CD8-positive, alpha-beta memory T cell (primary cell): ENCODE measurements at places on chromosomes 3 and 15. TPM values are rescaled to one million over a fixed set of nuclear protein-coding genes. Genes with fewer than 3 reads are reported as not detected.

OR5K2 gene
- not detected for total RNA-seq

PLA2G4F gene
- not detected for total RNA-seq

PP2D1 gene
- total RNA-seq, result not detected

ARHGEF26 gene
- 0.09 TPM for total RNA-seq

OXTR gene
- total RNA-seq, result 1.4 TPM

OR5K4 gene
- not detected for total RNA-seq

- no peaks in the 10 kb centered on the region for H3K27me3 ChIP-seq
- no peaks in the 10 kb centered on the region for H3K4me1 ChIP-seq
- H3K4me3 ChIP-seq, result no peak overlapping the region
- no peak overlapping the region for H3K27ac ChIP-seq
These were observed 129.7 kb downstream of the PROS1 start for GRCh38 chr3:93843981-93844380.

DNA sequence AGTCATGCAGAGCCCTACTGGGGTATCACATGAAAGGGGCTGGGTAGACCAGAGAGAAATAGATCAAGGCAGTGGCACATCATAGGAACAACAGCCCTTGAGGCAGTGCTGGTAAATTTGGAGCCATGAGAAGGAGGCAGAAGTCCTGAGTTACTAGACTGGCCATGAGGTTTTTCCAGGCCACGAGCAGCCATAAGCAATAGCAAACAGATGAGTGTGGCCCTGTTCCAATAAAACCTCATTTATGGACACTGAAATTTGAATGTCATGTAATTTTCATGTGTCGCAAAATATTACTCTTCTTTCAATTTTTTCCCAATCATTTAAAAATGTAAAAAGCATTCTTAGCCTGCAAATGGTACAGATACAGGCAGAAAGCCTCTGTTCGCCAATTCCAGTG is 28.1 kb upstream of the LRRN1 start:
- no peaks in the 10 kb centered on the region for H3K4me1 ChIP-seq
- H3K36me3 ChIP-seq, result no peaks in the 10 kb centered on the region
- no peak overlapping the region for H3K27ac ChIP-seq

DNA sequence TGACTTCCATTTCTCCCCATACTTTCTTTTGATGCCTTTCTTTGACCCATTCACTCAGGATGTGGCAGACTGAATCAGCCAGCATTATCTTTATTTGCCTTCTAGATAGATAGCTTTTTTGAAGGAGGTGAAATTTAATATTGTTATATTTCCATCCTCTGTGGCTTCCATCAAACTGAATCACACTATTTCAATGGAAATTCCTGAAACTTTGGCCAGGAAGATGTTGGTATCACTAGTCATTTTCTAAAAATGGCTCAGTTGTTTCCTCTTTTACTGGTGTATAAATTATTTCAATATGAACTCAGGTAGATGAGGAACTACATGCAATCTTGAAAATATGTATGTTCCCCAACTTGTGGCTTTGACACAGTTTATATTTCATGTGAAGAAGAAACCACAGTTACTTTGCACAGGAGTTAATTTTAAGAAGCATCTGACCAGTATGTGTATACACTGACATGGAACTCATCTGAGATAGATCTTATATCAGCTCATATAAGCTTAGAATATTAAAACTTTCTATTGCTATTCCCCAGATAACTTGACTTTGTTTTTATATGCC is 248.3 kb downstream of the CGGBP1 start:
- H3K36me3 ChIP-seq, result no peaks in the 10 kb centered on the region
- no peak for DNase-seq
- H3K4me3 ChIP-seq, result no peak overlapping the region
- no peaks in the 10 kb centered on the region for H3K4me1 ChIP-seq
- H3K27ac ChIP-seq, result no peak overlapping the region

- H3K4me1 ChIP-seq, result no peaks in the 10 kb centered on the region
- H3K36me3 ChIP-seq, result no peaks in the 10 kb centered on the region
- H3K27ac ChIP-seq, result no peak overlapping the region
- no peaks in the 10 kb centered on the region for H3K27me3 ChIP-seq
- no peak overlapping the region for H3K4me3 ChIP-seq
These were observed 307.0 kb downstream of the ARPP21 start for GRCh38 chr3:35946121-35946853.

DNA sequence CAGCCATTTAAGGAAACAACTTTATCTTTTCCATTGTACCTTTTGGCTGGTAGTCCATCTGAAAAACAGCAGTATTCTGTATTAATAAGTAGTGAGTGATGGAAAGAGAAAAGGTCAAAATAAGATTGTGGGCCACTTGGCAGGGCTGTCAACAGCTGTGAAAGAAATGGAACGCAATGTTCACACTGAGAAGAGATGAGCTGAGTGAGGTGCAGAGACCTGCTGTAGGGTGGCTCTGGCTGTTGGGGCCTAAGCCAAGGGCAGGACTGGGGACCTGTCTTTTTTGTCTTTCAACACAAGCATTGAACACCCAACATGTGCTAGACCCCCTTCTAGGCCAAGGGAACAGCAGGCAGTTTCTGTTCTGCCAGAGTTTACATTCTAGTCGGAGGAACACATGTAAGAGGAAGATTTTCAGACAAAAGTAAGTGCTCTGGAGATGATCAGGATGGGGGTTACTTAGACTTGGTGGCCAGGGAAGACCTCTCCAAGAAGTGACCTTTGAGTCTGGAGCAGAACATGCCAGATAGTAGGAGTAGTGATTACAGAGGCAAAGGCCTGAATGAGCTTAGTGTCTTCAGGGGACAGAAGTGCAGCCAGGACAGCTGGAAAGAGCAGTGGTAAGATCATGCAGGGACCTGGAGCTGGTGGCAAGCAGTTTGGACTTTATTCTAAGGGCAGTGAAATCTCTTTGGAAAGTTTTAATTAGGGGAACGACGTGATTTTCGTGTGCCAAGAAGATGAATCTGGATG is 29.6 kb downstream of the TSEN2 start:
- no peaks in the 10 kb centered on the region for H3K36me3 ChIP-seq
- H3K4me3 ChIP-seq, result no peak overlapping the region
- no peaks in the 10 kb centered on the region for H3K4me1 ChIP-seq

- H3K4me3 ChIP-seq, result no peak overlapping the region
- peaks cover 5% of the 10 kb centered on the region for H3K27me3 ChIP-seq
- no peaks in the 10 kb centered on the region for H3K4me1 ChIP-seq
- H3K36me3 ChIP-seq, result no peaks in the 10 kb centered on the region
These were observed 7.8 kb downstream of the FAM240A start for GRCh38 chr3:46619845-46620778.

GRCh38 chr3:3615533-3615932 is 183.7 kb upstream of the LRRN1 start:
- no peak overlapping the region for H3K4me3 ChIP-seq
- H3K27ac ChIP-seq, result no peak overlapping the region
- no peak for DNase-seq
- no peaks in the 10 kb centered on the region for H3K4me1 ChIP-seq
- no peaks in the 10 kb centered on the region for H3K27me3 ChIP-seq

GRCh38 chr3:9045371-9045770 is 82.1 kb upstream of the RAD18 start:
- H3K27ac ChIP-seq, result no peak overlapping the region
- DNase-seq, result no peak
- no peaks in the 10 kb centered on the region for H3K27me3 ChIP-seq
- no peaks in the 10 kb centered on the region for H3K4me1 ChIP-seq
- no peaks in the 10 kb centered on the region for H3K36me3 ChIP-seq
- no peak overlapping the region for H3K4me3 ChIP-seq

GRCh38 chr3:17631609-17632008 is 110.8 kb downstream of the TBC1D5 start:
- H3K4me1 ChIP-seq, result peaks cover 8% of the 10 kb centered on the region
- no peaks in the 10 kb centered on the region for H3K27me3 ChIP-seq
- H3K36me3 ChIP-seq, result no peaks in the 10 kb centered on the region

GRCh38 chr3:48306860-48307530 is 26.5 kb downstream of the SPINK8 start:
- no peaks in the 10 kb centered on the region for H3K27me3 ChIP-seq
- no peak overlapping the region for H3K4me3 ChIP-seq
- no peak for DNase-seq
- no peaks in the 10 kb centered on the region for H3K36me3 ChIP-seq
- H3K4me1 ChIP-seq, result peaks cover 4% of the 10 kb centered on the region

GRCh38 chr3:45616158-45616557 is 21.6 kb downstream of the LIMD1 start:
- H3K36me3 ChIP-seq, result peaks cover 4% of the 10 kb centered on the region
- no peak overlapping the region for H3K27ac ChIP-seq
- DNase-seq, result no peak
- no peaks in the 10 kb centered on the region for H3K4me1 ChIP-seq
- no peaks in the 10 kb centered on the region for H3K27me3 ChIP-seq

GRCh38 chr3:194690501-194691372 is 5.1 kb downstream of the FAM43A start:
- H3K4me3 ChIP-seq, result no peak overlapping the region
- H3K27ac ChIP-seq, result no peak overlapping the region

DNA sequence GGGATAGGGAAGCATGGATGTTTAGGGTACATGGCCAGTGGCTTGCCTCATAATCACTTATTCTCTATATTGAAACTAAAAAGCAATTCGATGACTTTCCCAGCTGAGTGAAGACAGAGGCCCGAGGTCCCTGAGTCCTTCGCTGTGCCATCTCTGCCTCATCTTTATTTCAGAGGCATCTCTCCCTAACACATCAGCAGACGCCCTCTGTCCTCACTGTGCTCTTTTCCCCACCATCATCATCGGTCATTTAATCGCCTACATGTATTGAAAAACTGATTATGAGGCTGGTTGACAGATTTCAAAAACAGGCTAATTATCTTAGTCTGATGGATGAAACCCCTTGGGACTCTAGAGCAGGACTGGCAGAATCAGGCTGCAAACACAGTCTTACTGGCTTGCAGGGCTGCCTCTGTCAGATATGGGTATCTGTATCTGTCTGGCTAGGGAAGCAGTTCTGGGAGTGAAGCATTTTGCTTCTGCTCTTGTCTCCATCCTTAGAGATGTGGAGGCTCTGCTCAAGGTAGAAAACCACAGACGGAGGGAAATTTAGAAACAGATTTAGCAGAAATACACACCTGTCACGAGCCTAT is 291.0 kb upstream of the CHRM5 start:
- no peak for DNase-seq
- H3K4me3 ChIP-seq, result no peak overlapping the region
- no peak overlapping the region for H3K27ac ChIP-seq
- no peaks in the 10 kb centered on the region for H3K27me3 ChIP-seq

- DNase-seq, result no peak
- H3K4me1 ChIP-seq, result no peaks in the 10 kb centered on the region
- no peaks in the 10 kb centered on the region for H3K36me3 ChIP-seq
- H3K4me3 ChIP-seq, result no peak overlapping the region
These were observed 22.6 kb upstream of the PEX5L start for GRCh38 chr3:180059356-180059755.

DNA sequence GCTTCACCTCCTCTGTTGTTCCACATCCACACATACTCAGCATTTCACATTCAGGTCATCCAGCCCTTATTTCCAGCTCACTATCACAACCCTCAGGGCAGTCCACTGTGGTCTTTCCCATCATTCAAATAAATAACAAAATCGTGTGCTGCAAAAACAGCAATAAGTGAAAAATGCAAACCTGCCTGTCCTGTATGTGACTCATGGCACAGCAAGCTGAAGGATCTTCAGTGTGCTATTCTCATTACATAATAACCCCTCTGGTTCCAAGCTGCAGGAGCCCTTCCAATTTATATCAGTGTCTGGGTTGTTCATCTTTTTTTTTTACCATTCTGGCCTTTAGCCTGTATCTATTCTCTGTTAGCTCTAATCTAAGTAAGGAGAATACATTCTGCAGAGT is 185.3 kb upstream of the UBE2E2 start:
- no peak for DNase-seq
- no peaks in the 10 kb centered on the region for H3K36me3 ChIP-seq
- H3K27ac ChIP-seq, result no peak overlapping the region
- H3K4me1 ChIP-seq, result no peaks in the 10 kb centered on the region
- H3K4me3 ChIP-seq, result no peak overlapping the region

DNA sequence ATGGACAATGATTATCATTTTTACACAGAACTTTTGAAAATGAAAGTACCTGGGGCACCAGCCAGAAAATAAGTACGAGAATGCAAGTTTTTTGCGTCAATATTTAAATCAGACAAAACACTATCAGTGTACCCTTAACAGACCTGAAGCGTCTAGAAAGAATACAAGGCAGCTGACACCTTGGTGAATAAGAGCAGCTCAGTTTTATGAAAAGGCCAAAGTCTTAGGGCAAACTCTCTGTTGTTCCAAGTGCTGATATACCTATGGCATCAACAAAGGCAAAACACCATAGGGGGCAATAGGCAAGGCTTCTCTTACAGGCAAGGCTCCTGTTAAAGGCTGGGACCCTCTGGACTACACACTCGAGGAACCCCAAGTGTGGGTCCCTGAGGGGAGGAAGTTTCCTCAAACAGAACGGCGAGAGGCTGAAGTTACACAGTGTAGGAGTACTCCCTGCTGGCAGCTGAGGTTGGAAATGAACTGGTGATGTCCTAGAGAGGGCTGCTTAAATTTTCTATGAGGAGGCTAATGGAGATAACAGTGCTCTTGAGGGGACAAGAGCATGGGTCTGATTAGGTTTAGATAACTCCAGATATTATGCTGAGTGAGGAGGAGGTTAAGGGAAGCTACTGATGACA is 291.0 kb downstream of the TIGIT start:
- H3K4me3 ChIP-seq, result no peak overlapping the region
- DNase-seq, result no peak
- H3K36me3 ChIP-seq, result no peaks in the 10 kb centered on the region
- H3K4me1 ChIP-seq, result no peaks in the 10 kb centered on the region
- no peak overlapping the region for H3K27ac ChIP-seq
